Fibroblast of skin of left biceps (primary cell): ENCODE measurements at places on chromosomes 7 and 10.

- peak; percentile 80 for DNase-seq
These were observed 102.0 kb upstream of the GLI3 start for GRCh38 chr7:42338916-42339540.

DNA sequence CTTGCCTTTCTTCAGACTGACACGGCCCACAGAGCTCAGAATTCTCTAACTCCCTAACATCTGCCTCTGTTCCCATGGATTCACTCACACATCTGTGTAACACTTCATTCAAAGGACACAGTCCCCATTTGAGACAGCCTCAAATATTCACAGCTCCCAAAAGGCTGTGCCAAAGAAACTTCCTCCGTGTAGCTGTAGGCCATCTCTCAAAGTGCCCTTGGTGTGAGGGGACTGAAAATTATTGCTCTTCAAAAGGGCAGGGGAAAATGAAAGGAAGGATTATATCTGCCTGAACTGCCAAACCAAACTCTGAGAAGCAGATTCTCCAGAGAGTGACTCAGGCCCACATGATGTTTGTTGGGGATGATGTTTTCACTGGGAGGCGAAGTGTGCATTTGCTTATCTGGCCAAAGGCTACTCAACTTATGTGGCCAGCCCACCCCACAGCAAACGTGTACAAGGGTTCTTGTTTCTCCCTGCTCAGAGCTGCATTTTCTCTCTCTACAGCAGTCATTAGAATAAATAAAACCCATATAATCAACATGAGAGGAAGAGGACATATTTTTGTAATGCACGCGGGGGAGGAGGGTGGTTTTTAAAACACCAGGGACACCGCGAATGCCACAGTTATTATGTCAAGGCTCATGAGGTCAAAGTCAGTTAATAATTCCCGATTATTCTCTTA lies 302.4 kb upstream of the NFE2L3 start:
- peak; percentile 58 for DNase-seq

DNA sequence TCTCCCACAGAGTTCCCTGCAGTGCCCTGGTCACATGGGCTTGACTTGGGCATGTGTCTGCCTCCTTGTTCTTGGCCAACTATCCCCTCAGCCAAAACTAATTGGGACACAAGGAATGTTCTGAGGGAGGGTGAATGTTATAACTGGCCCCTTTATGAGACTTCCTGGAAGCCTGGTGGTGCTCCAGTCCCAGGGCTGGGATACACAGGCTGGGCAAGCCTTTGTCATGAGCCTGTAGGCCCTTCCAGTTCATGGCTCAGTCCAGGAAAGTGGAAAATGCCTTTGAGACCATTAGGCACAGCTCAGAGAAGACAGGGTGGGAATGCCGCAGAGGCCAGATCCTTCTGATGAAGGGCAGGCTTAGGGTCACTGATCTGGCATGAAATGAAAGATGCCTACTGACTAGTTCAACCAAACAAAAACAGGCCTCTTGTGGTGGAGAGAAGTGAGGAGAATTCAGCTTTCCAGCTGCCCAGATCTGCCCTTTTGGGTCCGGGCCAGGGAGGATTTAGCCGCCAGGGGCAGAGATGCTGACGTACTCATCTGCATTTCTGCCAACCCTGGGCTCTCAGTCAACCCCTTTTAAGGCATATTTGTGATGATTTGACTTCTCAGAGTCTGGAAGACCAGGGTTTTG lies 961.5 kb downstream of the KCNMA1 start:
- no peak for DNase-seq

DNA sequence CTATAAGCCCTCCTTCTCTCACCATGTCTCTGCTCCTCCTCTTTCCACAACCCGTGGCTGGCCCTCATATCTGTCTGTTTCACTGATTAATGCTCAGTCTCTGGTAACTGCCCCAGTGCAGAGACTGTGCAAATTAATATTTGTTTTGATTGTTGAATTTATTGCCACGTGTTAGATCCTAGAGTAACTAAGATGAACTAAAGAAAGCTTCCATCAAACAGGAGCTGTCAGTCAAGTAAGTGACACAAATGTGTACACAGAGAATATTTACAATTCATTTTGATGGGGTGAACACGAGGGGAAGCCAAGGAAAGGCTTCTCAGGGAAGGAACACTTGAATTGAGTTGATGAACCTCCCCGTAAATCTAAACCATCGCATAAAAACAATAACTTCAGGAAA lies 182.5 kb downstream of the BAMBI start:
- DNase-seq, result no peak

GRCh38 chr10:42697926-42698325 lies 59.6 kb upstream of the ZNF33B start:
- no peak for DNase-seq

DNA sequence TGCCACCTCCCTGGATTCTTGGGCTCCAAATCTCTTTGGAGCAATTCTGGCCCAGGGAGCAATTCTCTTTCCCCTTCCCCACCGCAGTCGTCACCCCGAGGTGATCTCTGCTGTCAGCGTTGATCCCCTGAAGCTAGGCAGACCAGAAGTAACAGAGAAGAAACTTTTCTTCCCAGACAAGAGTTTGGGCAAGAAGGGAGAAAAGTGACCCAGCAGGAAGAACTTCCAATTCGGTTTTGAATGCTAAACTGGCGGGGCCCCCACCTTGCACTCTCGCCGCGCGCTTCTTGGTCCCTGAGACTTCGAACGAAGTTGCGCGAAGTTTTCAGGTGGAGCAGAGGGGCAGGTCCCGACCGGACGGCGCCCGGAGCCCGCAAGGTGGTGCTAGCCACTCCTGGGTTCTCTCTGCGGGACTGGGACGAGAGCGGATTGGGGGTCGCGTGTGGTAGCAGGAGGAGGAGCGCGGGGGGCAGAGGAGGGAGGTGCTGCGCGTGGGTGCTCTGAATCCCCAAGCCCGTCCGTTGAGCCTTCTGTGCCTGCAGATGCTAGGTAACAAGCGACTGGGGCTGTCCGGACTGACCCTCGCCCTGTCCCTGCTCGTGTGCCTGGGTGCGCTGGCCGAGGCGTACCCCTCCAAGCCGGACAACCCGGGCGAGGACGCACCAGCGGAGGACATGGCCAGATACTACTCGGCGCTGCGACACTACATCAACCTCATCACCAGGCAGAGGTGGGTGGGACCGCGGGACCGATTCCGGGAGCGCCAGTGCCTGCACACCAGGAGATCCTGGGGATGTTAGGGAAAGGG lies 913 bp downstream of the NPY start:
- no peak for DNase-seq

DNA sequence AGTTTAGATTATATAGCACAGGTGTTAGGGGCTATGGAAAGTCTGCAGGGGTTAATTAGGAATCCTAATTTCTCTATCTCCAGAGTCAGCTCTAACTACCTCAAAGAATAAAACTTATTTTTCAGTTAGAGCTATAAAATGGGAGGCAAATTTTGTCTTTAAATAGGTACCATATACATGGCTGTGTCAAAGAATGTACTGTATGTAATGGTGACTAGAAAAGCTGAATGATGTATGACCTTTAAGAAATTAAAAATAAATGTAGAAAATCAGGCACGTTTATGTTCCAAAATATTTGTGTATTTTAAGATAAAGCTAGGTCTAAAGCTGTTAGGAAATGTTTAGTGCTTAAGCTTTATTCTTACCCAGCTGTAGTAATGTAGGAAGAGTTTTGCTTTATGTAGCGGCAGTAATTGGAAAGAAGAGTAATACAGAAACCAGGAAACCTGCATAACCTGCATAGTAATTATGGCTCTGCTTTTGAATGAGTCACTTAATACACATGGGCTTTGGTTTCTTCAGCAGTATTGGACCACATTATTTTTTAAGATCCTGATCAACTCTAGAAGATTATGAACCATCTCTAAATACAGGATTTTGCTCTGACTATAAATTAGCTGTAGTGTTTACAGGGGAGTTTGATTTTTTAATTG lies 85.0 kb downstream of the KMT2E start:
- DNase-seq, result no peak

GRCh38 chr10:21496343-21497176 lies 28.9 kb downstream of the SKIDA1 start:
- DNase-seq, result no peak

DNA sequence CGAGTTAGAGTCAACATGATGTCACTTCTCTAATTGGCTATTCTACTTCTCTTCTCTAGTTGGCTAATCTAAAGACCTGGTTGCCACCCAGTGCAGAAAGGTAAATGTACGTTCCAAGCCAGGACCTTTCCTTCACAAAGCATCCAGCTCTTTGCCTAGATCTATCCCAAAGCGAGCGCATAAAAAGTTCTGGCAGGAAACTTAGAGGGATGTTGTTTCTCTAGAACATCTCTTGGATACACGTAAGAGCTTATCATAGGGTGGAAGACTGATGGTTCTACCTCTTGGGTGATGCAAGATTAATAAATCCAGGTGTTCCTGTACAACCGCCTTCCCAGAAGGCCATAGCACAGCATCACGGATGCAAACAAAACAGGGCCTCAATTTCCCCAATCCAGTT lies at the start of gene TAS2R38:
TAS2R38 (minus strand) TSS at position 101 of the 400 bp plus-strand sequence; CDS start at position 17, 84 bp downstream.
- DNase-seq, result no peak

GRCh38 chr7:151565541-151565940 lies 45.8 kb upstream of the RHEB start:
- no peak for DNase-seq

GRCh38 chr10:70174058-70174741 lies 3.9 kb upstream of the SAR1A start:
- no peak for DNase-seq

GRCh38 chr7:90879924-90880323 lies 283.8 kb downstream of the CDK14 start:
- no peak for DNase-seq

DNA sequence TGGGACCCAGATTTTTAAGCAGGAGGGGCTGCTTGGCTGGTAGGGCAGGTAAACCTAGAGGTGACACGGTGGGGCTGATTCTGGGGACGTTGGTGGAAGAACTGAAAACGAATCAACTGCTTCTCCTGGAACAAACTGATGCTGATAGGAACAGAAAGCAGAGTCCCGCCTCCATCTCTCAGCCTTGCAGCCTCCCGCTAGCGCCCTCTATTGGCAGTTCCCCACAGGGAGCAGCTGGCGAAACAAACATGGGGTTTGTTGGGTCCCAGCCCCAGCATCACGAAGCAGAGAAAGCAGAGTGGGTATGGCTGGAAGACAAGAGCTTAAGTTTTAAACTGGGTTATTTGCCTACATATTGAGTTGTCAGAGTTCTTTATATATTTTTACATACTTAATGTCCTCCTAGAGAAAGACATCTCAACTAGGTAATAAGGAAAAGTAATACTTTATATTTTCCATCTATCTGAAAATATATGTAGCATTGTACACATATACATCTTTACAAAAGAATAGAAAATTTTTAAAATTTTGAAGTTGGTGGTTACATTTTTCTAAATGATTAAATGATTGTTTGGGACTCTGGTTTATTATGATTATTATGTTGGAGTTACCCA lies 42.3 kb upstream of the FOXI2 start:
- DNase-seq, result no peak
